ENCODE measurements at places on chromosomes 7 and 10. TPM values are rescaled to one million over a fixed set of nuclear protein-coding genes. Genes with fewer than 3 reads are reported as not detected.

The LRIT1 gene
- polyA plus RNA-seq, result not detected

The UNCX gene
- polyA plus RNA-seq, result not detected

The UCMA gene
- polyA plus RNA-seq, result not detected

The RSPH10B2 gene
- 0.04 TPM for polyA plus RNA-seq

The RBP3 gene
- polyA plus RNA-seq, result not detected

The TSPAN15 gene
- polyA plus RNA-seq, result 8.0 TPM

The CALHM1 gene
- polyA plus RNA-seq, result not detected

The MEST gene
- polyA plus RNA-seq, result 4.8 TPM

The TLL2 gene
- polyA plus RNA-seq, result 0.08 TPM

The VIPR2 gene
- 0.39 TPM for polyA plus RNA-seq

All from esophagus (tissue), 2 donors.